ENCODE measurements at places on chromosomes 16 and 17. TPM values are rescaled to one million over a fixed set of nuclear protein-coding genes. Genes with fewer than 3 reads are reported as not detected.

Gene RAB11FIP4
- 50.4 TPM for total RNA-seq

Gene LPO
- total RNA-seq = not detected

Gene RAD51D
- total RNA-seq = 8.2 TPM

Gene LUC7L3
- total RNA-seq = 38.2 TPM

Gene GPR142
- not detected for total RNA-seq

Gene ATP1B2
- 0.27 TPM for total RNA-seq

Gene VAT1L
- not detected for total RNA-seq

Gene UTP4
- total RNA-seq = 26.6 TPM

Gene TLCD2
- 2.0 TPM for total RNA-seq

Gene ZSCAN10
- total RNA-seq = not detected

- DNase-seq = no peak
These were observed 52.1 kb downstream of the CMIP start for GRCh38 chr16:81496742-81497141.

- no peak for DNase-seq
These were observed 16.2 kb downstream of the SMTNL2 start for GRCh38 chr17:4600563-4600962.

DNA sequence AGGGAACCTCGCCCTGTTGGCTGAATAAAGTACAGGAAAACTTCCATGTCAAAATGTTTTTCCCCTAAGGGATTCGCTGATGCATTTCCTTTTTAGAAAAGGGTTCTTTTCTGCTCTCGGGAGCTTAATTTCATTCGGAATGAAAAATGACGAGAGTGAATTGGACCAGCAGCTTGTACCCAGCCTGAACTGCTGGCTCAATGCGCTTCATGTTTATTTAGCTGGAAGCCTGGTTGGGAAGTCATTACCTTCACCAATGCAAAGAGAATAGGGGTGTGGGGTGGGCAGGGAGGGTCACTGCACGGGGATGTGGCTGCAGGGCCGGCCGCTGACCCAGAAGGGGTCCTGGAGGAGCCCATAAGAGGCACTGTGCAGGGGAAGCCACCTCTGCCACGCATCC is 207.7 kb downstream of the ENGASE start:
- DNase-seq = no peak

DNA sequence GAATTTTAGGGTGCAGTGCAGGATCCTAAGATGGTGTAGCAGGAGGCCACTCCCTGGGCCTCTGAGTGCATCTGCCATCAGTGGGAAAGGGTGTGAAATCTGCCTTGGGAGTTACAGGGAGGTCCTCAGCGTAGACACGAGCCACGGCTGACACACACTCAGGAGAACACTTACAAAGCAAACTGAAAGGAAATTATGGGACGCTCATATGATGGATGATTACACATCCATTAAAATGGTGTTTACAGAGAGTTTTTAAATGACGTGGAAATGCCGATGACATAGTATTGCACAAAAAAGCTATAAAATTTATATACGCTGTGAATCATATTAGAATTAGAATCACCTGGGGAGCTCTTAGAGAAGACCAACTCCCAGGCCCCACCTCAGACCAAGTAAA is 175.2 kb downstream of the CCDC182 start:
- no peak for DNase-seq

- DNase-seq = peak; percentile 84
These were observed 847 bp upstream of the PSMC3IP start for GRCh38 chr17:42578282-42578869.

DNA sequence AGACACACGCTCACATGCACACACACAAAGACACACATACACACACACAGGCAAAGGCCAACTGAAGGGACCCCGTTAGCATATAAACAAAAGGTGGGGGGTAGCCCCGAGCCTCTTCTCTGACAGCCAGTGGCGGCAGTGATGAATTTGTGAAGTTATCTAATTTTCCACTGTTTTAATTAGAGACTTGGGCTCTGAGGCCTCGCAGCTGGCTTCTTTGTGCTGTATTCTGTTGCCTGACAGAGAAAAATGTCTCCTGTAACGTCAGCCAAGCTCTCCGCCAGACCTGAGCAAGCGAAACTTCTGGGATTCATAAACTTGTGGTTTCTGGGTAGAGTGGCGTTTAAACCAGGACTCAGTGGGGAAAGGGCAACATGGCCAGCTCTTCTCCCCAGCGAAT is 113.9 kb upstream of the FOXF1 start:
- no peak for DNase-seq

DNA sequence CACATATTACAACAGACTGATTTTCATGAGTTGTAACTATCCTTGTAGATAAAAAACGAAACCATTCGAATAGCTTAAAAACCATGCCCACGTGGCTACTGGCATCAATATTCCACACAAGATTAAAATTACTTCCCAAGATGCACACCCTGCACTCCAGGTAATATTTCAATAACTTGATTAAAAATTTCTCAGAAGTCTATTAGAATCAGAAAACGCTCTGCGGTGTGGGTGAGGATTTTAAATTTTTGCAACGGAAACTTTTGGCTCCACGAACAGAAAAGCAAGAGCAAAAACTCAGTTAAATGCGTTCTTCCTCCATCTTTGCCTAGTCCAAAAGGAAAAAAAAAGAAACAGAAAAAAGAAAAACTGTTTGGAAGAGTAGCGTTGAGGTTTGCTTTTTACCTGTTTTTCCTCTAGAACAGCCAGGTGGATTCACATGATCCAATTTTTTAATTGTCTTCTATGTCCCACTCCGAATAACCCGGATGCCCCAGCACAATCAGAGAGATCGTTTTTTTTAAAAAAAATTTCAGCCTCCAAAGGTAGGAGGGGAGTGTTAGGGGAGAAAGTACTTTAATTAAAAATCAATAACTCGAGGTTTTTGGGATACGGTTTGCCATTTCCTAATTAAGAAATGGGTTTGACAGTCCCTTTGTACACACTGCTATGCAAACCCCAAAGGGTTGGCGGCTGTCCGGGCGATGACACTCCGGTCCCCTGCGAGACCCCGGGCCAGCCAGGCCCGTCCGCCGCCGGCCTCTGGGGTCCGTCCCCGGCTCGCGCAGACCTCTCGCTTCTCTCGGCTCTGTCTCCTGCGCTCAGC is 708 bp upstream of the NFAT5 start:
- DNase-seq = peak; percentile 26

DNA sequence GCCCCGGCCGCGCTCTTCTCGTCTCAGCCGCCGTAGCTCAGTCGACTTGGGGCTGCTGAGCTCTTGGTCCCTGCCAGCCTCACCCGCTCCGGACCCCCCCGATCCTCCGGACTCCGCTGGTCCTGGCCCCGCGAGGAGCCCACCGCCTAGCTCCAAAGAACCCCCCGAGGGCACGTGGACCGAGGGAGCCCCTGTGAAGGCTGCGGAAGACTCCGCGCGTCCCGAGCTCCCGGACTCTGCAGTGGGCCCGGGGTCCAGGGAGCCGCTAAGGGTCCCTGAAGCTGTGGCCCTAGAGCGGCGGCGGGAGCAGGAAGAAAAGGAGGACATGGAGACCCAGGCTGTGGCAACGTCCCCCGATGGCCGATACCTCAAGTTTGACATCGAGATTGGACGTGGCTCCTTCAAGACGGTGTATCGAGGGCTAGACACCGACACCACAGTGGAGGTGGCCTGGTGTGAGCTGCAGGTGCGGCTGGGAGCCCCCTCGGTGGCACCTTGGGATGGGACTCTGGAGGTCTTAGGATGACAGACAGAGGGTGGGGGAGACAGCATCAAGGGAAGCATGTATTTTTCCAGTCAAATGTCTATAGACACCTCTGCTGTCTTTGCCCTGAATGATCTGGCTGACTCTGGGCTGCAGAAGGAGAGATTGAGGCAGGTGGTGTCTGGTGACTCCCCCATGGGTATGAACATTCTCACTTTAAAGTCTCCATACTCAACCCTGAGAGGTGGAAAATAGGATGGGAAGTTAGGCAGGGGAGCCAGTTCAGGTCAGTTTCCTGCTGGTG is 635 bp downstream of the WNK4 start:
- no peak for DNase-seq

All from SK-MEL-5 (cell line).